ENCODE measurements at places on chromosomes 1 and 21.
A peak's percentile ranks its signal among the peaks of the same experiment; 100 is the strongest.

DNA sequence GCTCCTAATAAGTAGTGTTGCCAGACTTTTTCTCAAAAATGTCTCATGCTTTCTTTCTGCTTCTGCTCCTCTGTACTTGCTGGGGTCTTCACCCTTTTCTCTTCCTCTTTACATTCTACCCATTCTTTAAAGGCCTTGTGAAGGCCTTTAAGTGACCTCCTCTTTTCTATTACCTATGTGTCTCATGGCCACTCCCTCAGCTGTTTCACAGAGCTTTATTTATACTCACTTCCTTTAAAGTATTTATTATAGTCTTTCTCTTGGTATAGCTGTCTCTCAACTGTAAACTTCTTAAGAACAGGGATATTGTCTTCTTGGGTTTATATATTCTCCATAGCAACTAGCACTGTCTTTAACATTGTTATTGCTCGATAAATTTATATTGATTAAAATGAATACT lies 792 bp downstream of the GOLPH3L start:
- H3K4me1 ChIP-seq: peaks cover 28% of the 10 kb centered on the region
- no peak for DNase-seq

DNA sequence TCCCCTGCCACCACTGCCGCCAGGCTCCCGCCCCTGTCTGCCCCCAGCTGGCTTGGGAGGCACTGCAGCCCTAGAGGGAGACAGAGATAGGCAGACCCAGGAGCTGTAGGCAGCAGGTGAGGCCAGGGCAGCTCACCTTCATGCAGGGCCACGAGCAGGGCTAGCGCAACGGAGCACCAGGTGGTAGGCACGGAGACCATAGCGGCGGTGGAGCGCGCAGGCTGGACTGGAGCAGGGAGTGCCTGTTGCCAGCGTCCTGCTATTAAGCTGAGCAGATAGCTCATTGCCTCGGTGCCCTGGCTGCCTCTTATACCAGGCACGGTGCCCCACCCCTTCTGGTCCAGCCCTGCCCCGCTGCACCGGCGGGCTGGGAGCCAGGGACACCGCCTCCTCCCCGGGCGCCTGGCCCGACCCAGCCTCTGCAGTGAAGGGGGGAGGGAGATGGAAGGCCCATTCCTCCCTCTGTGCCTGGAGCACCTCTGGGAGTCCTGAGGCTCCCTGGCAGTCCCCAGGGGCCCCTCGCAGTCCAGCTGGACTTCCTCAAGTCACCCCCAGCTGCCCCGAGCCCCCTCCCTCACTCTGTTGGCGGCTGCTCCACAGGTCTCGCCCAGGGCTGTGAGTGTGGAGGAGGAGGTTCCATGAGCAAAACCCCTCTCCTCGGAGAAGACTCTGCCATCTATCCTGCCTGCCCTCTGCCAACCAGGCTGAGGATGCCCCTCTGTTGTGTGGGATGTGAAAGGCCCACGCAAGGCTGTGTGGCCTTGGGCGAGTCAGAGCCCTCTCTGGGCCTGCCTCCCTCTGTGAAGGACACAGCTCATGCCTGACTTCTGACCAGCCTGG lies at the start of gene EDN2:
TSS of gene EDN2 (minus strand) at position 282 of the 840 bp plus-strand sequence. CDS start at position 200, 82 bp downstream.
- H3K4me1 ChIP-seq: no peaks in the 10 kb centered on the region
- DNase-seq: no peak
- H3K27me3 ChIP-seq: peaks cover 8% of the 10 kb centered on the region
- no peak within 1 kb of the TSS for H3K4me3 ChIP-seq
- no peak within 1 kb of the TSS for H3K27ac ChIP-seq

- H3K4me1 ChIP-seq: peaks cover 8% of the 10 kb centered on the region
- H3K27me3 ChIP-seq: peaks cover 57% of the 10 kb centered on the region
- no peak overlapping the region for H3K27ac ChIP-seq
- no peak for DNase-seq
- no peak overlapping the region for H3K4me3 ChIP-seq
- peaks cover 8% of the 10 kb centered on the region for H3K36me3 ChIP-seq
Measured at GRCh38 chr21:45401054-45401518, 3.9 kb upstream of the COL18A1 start.

DNA sequence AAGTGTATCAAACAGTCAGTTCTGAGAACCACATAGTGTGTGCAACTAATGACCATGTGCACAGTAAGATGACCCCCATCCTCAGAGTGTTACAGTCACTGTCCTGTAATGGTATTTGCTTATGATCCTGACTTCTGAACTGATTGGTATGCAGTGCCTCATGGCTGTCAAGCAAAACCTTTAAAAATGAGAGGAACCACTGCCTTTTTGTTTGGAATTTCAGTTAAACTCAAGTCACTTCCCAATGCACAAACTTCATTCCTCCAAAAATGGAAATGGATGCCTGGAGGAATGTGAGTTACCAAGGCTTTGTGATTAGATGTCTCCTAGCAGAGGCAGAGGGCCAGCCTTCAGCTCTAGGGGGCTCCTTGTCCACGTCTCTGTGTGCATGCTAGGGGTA lies 10.5 kb downstream of the C1orf198 start:
- no peak overlapping the region for H3K4me3 ChIP-seq
- H3K27me3 ChIP-seq: no peaks in the 10 kb centered on the region
- H3K36me3 ChIP-seq: peaks cover 16% of the 10 kb centered on the region

DNA sequence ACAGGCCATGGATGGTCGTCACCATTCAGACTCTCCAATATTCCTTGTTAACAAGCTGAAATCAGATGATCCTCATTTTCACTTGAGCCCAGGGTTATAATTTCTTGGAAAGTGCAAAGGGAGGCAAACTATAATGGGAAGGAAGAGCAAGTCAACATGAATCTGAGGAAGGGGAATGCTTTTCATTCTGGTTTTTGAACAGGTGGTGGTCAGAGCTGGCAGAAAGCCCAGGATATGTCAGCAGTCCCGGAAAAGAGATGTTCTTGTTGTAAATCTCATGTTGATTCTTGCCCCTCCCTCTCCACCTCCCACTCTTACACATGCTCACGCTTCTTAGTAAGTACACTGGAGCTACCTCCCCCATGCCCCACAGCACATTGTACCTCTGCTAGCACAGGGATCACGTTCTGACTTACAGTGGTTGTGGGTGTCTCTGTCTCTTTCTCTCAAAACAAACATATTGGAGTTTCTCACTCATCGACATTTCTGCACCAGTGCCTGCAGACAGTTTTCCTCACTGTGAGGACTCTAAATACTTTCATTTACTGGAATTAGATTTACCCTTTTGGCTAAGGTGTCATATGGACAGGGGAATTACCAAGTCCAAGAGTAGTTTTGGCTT lies 77.6 kb downstream of the XCL2 start:
- DNase-seq: peak; percentile 26
- peak overlapping the region; percentile 96 for H3K27ac ChIP-seq
- H3K36me3 ChIP-seq: peaks cover 16% of the 10 kb centered on the region
- no peaks in the 10 kb centered on the region for H3K27me3 ChIP-seq
- H3K4me3 ChIP-seq: peak overlapping the region; percentile 58

GRCh38 chr1:246567646-246568235 lies 1.5 kb downstream of the CNST start:
- DNase-seq: no peak
- H3K36me3 ChIP-seq: no peaks in the 10 kb centered on the region

GRCh38 chr1:118940957-118941356 lies 47.2 kb downstream of the TBX15 start:
- DNase-seq: no peak
- H3K4me1 ChIP-seq: no peaks in the 10 kb centered on the region
- H3K36me3 ChIP-seq: no peaks in the 10 kb centered on the region
- no peaks in the 10 kb centered on the region for H3K27me3 ChIP-seq

DNA sequence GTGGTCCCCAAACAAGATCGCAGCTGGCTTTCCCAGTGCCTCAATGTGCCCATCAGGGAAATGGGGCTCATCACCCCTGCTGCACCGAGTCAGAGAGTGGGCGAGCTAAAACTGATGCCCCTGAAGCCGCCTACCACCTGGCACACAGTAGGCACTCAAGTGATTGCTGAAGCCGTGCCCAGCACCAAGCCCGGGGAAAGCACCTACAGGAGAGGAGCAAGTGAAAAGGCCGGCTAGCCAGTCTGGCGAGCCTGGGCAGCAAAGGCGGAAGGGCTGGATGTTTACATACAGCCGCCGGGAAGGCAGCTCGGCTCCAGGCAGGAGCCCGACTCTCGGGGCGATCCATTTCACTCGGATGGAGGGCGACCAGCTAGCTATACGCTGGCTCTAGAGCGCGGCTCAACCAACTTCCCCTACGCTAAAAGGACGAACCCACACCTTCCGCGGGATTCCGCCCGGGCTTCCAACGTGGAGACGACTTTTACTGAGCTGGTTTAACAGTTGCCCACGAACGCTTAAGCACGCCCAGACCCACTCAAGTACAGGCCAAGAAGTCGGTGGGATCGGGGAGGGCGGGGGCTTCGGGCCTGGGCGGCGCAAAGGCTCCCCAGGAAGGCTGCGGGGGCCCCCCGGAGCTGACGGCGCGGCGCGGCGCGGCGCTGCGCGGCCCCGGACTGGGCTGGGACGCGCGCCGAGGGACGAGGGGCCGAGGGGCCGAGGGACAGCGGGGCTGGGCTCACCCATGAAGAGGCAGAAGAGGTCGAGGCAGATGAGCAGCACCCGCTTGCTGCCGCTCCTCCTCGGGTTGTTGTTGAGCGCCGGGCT lies 1.0 kb downstream of the PLPP3 start:
- H3K36me3 ChIP-seq: no peaks in the 10 kb centered on the region
- peaks cover 8% of the 10 kb centered on the region for H3K4me1 ChIP-seq
- peak overlapping the region; percentile 62 for H3K4me3 ChIP-seq
- H3K27me3 ChIP-seq: peaks cover 24% of the 10 kb centered on the region

DNA sequence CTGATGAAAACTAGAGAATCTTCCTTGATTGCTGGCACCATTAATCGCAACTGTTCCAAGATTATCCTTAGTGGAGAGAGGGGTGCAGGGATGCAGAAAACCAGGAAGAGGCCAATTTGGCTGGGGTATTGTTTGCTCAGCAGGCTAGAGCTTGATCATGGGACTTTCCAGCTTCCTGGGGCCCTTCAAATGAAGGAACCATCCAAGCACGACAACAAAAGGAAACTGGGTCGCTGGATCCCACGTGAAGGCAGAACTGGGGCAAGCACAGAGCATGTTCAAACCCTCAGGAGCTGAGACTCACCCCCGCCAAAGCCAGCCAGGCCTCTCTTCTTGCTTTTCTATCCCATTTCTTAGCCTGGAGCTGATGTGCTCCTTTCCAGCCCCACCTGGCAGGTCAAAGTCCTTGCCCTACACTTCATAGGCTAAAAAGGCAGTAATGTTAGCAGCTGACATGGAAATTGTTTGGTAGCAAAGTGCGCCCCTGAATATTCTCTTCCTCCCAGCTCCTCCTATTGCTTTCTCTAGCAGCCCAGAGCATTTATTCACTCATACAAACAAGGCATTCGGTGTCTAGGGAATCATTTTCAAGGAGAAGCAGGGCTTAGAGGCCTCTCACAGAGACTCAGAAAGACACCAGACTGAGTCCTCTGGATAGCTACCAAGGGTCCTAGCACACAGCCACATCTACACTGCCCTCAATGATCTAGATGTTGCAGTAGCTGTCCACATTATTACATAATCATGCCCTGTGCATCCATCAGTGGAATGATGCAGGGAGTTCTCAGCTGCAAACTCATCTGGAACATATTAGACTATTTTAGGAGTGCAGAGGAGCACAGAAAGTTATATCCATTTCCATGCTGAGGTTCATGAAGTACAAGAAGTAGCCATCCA lies 11.5 kb downstream of the KCNA2 start:
- peaks cover 7% of the 10 kb centered on the region for H3K27me3 ChIP-seq
- H3K4me3 ChIP-seq: no peak overlapping the region
- DNase-seq: no peak
- H3K36me3 ChIP-seq: no peaks in the 10 kb centered on the region
- H3K4me1 ChIP-seq: peaks cover 2% of the 10 kb centered on the region

DNA sequence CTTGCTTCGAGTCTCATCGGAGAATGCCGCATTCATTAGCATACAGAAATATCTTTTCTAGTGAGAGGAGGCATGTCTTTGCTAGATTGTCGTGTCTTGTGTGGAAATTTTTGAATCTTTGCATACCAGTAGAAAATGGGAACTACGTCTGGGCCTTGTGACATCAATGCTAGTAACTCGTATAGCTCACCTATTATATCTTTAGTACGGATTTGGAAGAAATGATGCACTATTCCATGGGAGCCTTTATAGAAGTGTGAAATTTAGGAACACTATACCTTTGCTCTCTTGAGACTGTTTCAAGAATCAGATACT lies 835 bp downstream of the UHMK1 start:
- H3K36me3 ChIP-seq: peaks cover 4% of the 10 kb centered on the region
- peak overlapping the region; percentile 93 for H3K4me3 ChIP-seq
- no peak for DNase-seq
- H3K27ac ChIP-seq: peak overlapping the region; percentile 96
- H3K4me1 ChIP-seq: peaks cover 47% of the 10 kb centered on the region

DNA sequence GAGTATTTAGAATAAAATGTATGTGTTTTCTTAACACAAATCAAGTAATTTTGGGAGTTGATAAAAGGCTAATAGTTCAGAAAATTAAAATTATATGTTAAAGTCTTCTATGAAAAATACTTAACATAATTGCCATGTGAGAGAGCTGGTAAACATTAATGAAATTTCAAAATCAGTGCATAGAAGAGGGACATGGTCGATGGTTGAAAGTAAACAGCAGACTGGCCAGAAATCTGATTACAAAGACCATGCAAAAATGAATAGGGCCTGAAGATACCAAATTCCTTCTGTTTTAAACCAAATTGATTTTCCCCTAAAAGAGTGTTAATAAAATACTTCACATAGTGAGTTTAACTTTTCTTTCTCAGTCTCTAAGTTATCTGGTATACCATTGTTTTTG lies 128.3 kb downstream of the GABPA start:
- H3K27ac ChIP-seq: no peak overlapping the region
- H3K4me1 ChIP-seq: no peaks in the 10 kb centered on the region
- no peak for DNase-seq
- no peaks in the 10 kb centered on the region for H3K36me3 ChIP-seq

DNA sequence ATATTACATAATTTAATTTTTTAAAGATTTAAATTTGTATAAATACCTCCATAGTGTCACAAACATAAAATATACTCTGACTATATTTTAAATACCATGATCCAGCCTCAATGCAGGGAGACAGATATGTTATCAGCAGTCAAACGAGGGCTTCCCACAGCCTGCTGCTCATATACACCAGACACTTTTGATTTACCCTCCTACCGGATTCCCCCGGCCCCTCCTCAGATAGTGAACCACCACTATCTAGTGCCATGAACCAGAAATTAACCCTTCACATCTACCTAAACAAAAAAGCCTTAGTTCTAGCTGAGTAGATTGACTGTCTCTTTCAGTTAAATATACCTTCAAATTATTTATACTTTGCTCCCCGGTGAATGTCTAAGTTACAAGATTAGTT lies 52.4 kb upstream of the C1orf53 start:
- H3K4me1 ChIP-seq: no peaks in the 10 kb centered on the region
- H3K36me3 ChIP-seq: no peaks in the 10 kb centered on the region
- peaks cover 5% of the 10 kb centered on the region for H3K27me3 ChIP-seq
- no peak for DNase-seq

- H3K36me3 ChIP-seq: no peaks in the 10 kb centered on the region
- H3K4me1 ChIP-seq: no peaks in the 10 kb centered on the region
- no peak overlapping the region for H3K4me3 ChIP-seq
- peaks cover 4% of the 10 kb centered on the region for H3K27me3 ChIP-seq
- no peak overlapping the region for H3K27ac ChIP-seq
- no peak for DNase-seq
Measured at GRCh38 chr21:30646904-30647414, 4.3 kb downstream of the KRTAP20-3 start.

- H3K4me3 ChIP-seq: peak overlapping the region; percentile 96
- peak overlapping the region; percentile 92 for H3K27ac ChIP-seq
- H3K27me3 ChIP-seq: no peaks in the 10 kb centered on the region
- no peak for DNase-seq
Measured at GRCh38 chr21:32413015-32413504, 554 bp downstream of the EVA1C start.

Data from naive thymus-derived CD8-positive, alpha-beta T cell (primary cell).